Spleen (tissue), 13 donors: ENCODE measurements at places on chromosomes 1 and 21. TPM values are rescaled to one million over a fixed set of nuclear protein-coding genes. Genes with fewer than 3 reads are reported as not detected.

Gene CNIH3
- total RNA-seq = 2.6 TPM

DNA sequence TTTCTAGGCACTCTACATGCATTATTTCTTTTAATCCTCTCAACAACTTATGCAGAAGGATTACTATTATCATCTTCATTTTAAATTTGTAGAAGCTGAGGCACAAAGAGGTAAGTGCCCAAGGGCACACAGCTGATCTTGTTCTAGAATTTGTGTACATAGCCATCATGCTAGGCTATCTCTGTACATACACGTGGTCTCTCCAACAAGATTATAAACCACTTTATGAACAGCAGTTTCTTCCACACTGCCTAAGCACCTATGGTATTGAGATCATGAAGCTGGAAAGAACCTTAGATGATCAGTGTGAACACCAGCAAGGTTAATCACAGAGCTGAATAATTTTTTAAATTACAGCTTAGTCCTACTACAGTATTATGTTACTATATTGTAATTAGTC, 28.9 kb downstream of the UCHL5 start:
- no peak for DNase-seq

DNA sequence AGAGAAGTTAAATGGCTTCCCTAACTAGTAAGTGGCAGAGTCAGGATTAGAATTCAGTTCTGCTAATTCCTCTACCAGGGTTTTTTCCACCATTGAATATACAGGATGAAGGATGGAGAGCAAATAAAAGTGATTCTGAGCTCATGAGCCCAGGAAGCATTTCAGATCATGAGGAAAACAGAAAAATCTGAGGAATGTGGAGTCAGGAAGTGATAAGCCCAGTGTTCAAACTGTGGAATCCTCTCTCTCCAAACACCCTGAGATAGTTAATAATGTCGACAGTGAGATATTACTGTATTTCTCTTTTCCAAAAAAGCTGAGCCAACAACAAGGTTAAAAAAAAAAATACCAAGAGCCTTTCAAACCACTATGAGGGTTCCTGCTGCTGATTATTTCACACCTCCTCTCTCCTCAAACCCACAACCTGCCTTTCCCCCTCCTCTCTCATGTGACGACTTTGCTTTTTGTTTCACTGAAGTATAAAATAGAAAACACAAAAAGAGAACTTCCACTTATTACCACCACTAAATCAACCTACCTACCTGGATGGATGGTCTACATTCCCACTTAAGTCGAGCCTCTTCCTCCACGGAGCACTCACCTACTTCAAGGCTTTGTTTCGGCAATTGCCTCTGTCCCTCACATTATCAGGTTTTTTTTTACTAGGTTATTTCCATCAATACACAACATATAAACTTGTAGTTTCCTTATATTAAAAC, 8.9 kb downstream of the SLAMF1 start:
- DNase-seq = no peak

GRCh38 chr1:18612073-18612472, 18.6 kb upstream of the PAX7 start:
- DNase-seq = no peak

GRCh38 chr1:205172729-205173366, 38.7 kb downstream of the DSTYK start:
- no peak for DNase-seq
